Activated naive CD4-positive, alpha-beta T cell (primary cell): ENCODE measurements at places on chromosomes 5 and 9.

- no peak for DNase-seq
Observed at GRCh38 chr5:36908544-36909260, 32.1 kb downstream of the NIPBL start.

GRCh38 chr9:110526426-110526825 lies 53.1 kb downstream of the SVEP1 start:
- no peak for DNase-seq

DNA sequence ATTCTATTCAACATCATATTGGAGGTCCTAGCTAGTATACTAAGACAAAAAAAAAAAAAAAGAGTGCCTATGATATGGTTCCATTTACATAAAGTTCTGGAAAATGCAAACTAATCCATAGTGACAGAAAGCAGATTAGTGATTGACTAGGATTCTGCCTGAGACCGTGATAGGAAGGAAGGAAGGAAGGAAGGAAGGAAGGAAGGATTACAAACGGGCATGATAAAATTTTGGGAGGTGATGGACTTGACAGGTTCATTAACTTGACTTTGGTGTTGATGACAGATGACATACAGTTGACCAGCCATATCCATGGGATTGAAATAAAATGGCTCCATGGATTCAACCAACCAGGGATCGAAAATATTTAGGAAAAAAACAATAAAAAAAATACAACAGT lies 79.1 kb upstream of the MAN2A1 start:
- DNase-seq: no peak

- no peak for DNase-seq
Observed at GRCh38 chr9:93301911-93302541, 118.1 kb downstream of the WNK2 start.

DNA sequence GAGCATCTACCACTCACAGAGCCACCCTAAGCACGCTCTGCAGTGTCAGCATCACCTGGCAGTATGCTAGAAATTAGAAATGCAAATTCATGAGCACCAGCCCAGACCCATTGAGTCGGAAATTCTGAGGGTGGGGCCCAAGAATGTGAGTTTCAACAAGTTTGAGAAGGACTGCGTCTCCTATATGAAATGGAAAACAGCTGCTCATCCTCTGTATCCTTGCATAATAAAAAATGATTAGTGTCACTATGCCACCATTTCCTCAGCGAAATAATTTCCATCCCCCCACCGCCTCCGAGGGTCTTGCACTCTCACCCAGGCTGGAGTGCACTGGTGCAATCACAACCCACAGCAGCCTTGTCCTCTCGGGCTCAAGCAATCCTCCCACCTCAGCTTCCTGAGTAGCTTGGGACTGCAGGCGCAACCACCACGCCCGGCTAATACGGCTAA lies 1.3 kb upstream of the IQGAP2 start:
- DNase-seq: no peak

- DNase-seq: no peak
Observed at GRCh38 chr9:77507212-77507961, 140.7 kb downstream of the GNA14 start.

DNA sequence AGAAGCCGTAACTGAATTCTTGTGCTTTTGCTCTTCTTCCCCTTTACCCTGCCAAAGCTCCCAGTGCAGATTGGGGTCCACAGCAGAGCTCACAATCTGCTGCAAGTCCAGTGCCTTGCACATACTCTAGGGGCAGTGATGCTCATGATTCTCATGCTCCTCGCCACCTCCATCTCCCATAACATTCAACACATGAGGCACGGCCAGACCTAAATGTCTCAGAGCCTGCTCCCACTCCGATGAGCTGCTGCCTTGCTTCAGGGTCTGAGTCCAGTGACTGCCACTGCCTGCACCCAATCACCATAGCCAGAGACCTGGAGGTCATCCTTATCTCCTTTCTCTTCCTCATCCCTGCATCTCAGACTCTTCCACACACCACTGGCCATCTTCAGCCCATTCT lies 10.5 kb downstream of the CSF1R start:
- no peak for DNase-seq

DNA sequence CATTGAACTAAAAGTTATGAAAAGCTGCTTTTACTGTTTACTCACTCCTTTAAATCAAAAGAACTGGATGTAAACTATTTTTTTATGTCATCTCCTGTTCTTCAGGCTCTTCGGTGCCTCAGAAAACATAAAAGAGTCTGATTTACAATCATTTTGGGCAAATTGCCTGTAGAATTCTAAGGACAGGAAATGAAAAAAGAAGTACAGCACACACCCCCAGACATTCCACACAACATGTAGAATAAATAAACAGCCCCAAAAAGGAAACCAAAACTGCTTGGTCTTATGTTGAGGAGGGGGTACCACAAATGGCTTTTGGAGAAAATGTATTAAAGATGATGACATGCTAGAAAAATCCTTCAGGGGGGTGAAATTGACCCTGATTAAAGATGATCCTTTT lies 57.2 kb downstream of the ITGA1 start:
- DNase-seq: no peak

- no peak for DNase-seq
Observed at GRCh38 chr9:125919565-125919964, 172.4 kb downstream of the PBX3 start.

DNA sequence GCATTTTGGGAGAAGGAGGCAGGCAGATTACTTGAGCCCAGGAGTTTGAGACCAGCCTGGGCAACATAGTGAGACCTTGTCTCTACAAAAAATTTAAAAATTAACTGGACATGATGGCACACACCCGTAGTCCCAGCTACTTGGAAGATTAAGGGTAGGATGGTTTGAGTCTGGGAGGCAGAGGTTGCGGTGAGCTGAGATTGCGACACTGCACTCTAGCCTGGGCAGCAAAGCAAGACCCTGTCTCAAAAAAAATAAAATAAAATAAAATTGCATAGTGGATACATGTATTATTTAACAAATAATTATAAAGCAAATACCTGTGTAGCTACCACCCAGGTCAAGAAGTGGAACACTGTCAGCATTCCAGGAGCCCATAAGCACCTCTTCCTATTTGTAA lies 90.1 kb downstream of the CDC42SE2 start:
- no peak for DNase-seq

- DNase-seq: no peak
Observed at GRCh38 chr5:13215806-13216205, 728.7 kb downstream of the DNAH5 start.

- DNase-seq: no peak
Observed at GRCh38 chr9:137247135-137247915, 3.8 kb upstream of the STPG3 start.
